ENCODE measurements at places on chromosomes 1 and 21.

DNA sequence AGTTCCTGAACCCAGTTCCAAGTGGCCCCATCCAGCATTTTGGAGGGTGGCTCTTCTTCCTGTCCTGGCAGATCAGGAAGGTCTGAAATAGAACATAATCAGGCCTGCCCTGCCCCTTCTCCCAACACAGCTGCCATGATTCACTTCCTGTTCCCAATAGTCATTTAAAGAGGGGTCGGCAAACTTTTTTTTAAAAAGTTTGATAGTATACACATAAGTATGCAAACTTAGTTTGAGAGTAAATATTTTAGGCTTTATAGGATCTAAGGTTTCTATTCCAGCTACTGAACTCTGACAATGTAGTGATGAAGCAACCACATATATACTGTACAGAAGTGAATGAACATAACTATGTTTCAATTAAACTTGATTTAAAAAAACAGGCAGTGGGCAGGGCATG is 66.4 kb downstream of the LUZP1 start:
- no peak for DNase-seq

DNA sequence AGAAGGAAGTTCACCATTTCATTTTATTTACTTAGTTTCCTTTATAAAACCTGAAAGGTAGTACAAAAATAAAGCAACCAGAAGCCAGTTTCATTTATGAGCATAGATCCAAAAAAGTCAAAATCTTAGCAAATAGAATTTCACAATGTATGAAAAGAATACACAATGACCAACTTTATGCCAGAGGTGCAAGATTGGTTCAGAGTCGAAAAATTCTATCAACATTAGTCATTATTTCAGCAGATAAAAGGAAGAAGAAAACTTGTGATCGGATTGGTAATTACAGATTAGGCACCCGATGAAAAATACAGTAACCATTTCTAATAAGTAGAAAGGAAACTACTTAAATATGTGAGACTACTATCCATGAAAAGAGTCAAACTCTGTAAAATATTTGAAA is 89.1 kb downstream of the ITSN1 start:
- DNase-seq = no peak

GRCh38 chr1:241776911-241777310 is 71.1 kb upstream of the EXO1 start:
- DNase-seq = no peak

DNA sequence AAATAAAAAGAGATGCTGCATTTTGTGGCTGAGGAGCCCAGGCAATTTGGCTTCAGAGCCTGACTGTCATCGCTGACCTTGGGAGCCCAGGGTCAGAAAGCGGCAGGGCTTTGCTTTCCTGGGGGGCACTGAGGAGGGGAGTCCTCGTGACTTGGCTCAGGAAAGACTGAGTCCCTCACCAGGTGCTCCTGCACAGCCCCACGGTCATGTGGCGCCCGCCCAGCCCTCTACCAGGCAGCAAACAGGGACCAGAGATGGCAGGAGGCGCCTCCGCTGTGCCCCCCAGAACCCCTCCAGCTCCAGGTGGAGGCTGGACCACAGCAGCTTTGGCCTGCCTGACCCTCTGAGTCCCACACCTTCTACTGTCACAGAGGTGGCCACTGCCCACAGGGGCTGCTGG is 13.2 kb downstream of the EFHD2 start:
- DNase-seq = no peak

DNA sequence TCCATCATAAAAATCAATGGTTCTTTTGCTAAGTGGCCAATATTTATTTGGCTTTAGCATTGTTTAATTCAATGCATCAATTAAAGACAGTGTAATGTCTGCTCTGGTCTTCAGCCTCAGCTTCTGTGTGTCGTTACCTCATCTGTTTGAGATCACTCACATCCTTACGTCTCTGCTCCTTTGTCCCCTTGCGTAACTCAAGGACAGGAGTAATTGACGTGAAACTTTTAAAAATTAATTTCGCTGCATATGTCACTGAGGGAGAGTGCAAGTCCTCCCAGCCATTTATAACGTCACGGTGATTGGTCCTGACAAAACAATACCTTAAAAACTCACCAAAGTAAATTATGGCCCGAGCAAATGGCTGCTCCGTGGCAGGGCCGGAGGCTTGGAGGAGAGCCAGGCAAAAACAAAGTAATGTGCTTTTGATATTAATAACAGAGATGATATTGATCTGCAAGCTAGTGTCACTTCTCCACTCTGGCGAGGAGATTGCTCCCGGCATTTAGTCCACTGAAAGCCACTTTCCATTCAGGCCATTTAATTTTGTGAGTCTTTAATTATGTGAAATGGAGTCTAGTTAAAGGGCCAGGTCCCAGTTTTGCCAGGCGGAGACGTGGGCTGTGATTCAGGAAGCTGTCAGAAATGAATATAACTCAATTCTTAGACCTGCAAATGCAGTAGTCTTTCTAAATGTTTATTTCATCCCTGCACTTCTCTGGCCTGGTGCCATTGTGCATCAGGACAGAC is 150.9 kb upstream of the POU3F1 start:
- no peak for DNase-seq

DNA sequence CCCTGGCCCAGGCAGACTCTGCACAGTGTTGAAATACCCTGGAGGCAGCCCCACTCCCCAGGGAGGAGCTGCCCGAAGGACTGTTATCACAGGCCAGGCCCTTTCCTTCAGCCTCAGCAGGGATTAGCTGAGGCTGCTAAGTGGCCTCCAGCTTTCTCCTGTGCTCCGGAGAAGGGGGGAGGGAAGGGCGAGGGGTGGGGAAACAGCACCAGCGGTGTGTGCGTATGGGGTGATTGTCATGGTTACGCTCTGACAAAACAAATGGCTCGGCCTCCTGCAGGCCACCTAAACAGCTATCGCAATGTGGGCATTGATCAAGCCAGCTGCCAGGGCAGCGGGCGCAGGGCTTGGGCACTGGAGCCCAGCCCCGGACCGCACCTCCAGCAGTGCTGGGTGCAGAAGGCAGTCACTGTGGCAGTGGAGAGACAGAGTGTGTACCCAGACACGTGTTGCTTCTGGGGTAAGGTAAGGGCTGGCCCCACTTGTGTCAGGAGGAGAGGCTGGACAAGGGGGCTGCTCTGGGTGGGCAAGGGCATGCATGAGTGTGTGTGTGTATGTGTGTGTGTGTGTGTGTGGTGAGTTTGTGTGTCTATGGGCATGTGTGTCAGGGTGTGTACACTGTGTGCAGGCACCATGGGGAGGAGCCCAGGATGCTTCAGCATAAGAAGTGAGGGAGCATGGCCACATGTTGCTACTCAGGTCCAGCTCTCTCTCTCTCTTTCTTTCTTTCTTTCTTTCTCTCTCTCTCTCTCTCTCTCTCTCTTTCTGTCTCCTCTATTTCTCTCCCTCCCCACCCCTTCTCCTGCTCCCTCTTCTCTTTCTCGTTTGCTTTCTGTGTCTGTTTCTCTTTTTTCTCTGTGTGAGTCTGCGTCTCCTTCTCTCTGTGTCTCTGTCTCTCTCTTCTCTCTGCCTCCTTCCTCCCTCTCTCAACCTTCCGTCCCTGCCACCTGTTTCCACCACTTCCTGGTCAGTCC is at the start of gene VWA5B1:
Gene VWA5B1 (plus strand): TSS at position 252 of the 974 bp plus-strand sequence. CDS start 19,727 bp downstream, outside the sequence.
- DNase-seq = peak; percentile 94

DNA sequence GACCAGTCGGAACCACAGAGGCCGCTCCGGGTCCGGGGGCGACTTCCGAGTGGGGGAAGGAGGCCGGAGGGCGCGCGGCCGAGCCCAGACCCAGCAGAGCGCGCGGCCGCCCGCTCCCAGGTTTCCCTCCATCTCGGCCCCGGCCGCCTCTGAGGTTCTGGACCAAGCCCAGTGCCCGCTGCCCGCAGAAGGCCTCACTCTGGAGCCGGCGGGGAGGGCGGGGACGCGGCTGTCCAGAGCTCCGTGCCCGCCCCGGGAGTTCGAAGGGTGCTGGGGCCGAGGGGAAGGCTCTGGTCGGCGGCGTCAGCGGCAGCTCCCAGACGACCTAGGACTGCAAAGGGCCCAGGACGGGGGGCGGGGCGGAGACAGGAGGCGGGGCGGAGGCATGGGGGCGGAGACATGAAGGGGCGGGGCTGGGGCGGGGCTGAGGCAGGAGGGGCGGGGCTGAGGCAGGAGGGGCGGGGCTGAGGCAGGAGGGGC is 48.0 kb upstream of the SLC19A1 start:
- peak; percentile 67 for DNase-seq

DNA sequence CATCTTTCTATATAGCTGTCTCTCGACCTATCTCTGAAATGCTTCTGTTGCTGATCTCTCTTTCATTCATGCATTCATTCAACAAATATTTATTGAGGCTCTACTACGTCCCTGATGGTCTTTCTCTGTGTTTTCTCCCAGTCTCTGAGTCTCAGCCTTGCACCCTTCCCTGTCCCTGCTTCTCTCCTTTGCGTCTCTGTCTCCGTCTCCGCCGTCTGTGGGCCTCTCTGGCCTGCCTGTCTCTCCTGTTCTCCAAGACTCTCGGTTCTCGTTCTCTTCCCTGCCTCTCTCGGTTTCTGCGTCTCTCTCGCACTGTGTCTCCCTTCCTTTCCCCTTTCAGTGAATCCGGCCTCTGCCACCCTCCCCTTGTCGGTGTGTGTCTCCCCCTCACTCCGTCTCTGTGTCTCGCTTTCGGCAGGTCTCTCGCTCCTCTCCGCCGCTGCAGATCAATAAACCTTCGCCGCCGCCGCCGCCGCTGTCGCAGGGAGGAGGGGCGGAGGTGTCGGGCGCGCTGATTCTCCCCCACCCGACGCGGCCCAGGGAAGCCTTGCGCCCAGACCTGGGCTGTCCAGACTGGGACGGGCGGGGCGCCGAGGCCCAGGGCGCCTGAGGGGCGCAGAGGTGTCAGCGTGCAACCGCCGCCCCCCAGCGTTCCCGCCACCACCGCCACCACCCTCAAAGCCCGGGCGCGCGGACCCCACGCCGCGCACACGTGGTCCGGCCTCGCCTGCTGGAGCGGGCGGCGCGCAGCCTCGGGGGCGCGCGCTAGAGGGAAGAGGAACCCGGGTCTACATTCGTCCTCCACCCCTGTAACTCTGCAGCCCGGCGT is 3.0 kb downstream of the EFNA3 start:
- DNase-seq = peak; percentile 63

DNA sequence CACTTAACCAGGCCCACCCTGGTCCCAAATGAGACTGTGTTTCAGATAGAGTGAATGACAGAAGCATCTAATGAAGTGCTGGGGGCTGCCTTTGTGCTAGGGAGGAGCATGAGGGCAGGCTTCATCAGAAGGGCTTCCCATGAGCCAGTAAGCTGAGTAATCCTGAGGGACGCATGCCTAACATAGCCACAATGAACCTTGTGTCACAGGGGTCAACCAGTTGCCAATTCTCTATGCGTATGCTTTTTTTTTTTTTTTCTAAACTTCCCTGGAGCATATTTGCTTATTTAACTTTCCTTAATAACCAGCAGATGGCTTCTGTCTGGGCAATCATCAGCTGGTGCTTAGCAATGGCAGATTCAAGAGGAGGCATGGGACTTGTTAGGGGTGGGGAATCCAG is 25.5 kb upstream of the CYP2J2 start:
- no peak for DNase-seq

DNA sequence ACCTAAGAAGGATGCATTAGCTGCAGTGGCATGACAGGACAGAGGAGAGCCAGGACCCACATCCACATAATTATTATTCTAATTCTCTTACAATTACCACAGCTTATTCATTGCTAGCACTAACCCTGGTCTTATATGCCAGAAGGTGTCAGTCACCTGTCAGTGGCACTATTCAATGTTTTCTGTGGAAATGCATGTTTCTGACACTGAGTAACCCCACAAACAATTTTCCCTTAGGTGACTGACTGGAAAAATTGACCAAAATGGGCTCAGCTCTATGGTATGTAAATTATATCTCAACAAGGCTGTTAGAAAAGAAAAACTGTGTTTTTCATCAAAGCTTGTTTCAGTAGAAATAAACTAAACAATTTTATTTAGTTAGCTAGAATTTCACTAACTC is 117.9 kb upstream of the KRTAP19-8 start:
- DNase-seq = no peak

GRCh38 chr1:247060771-247061170 is 17.8 kb downstream of the ZNF670 start:
- DNase-seq = no peak

- peak; percentile 41 for DNase-seq
These were observed 296.1 kb downstream of the PTPRC start for GRCh38 chr1:198934901-198935305.

GRCh38 chr1:155293086-155293749 is 8.0 kb downstream of the PKLR start:
- no peak for DNase-seq

- DNase-seq = no peak
These were observed 12.0 kb upstream of the KIFAP3 start for GRCh38 chr1:170086399-170087032.

GRCh38 chr1:109263234-109263596 is 13.9 kb downstream of the CELSR2 start:
- no peak for DNase-seq

DNA sequence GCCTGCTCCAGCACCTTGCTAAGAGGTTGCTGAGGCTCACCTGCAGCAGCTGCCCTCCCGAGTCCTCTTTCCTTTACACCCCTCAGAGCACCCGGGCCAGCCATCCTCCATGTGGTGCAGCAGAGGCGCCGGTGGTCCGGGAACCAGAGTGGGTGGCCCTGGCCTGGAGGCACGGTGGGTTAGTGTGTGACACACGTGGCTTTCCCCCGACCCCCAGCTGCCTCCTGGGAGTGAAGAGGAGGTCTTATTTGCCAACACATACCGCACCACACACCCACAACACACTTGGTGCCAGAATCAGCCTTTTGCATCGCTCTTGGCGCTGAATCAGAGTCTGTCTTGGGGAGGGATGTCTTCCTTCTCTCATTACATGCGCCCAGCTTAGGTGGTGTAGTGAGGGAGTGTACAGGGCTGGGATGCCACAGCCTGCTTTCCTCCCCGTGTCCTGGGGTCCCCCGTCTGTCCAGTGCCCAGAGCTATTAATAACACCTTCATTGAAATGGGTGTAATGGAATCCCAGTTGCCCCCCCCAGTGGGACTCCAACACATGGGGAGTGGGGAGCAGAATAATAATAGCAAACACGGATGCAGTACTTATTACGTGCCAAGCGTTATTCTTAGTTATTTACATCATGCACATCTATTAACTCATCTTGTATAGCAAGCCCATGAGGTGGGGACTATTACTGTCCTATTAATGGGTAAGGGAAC is 38.2 kb downstream of the MAPKAPK2 start:
- DNase-seq = no peak

DNA sequence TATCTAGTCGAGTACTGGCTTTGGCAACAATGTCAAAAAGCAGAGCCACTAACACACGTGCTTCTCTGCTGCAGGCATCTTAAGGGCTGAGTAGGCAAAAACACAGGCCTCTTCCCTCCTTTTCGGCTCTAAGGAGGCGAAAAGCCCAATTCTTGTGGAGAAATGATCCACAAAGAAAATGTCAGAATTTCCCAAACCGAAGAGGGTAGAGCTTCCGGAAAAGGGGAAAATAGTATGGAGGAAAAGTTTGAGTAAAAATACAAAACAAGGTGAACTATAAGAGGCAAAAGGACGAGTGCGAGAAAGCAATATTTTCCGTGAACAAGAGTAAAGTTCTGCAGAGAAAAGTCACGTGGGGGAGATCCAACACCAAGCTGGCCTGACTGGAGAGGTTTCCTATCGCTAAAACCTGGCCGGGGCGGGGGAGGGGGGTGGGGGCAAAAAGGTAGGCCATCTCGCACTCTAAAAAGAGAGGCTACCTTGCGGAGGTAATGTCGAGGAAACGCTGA is 551 bp downstream of the ZRANB2 start:
- peak; percentile 64 for DNase-seq

GRCh38 chr21:36087362-36088138 is 17.7 kb downstream of the CBR1 start:
- DNase-seq = peak; percentile 42

Data from NCI-H82 (cell line).